Gastrocnemius medialis (tissue), 4 donors: ENCODE measurements at places on chromosomes 1 and 21. TPM values are rescaled to one million over a fixed set of nuclear protein-coding genes. Genes with fewer than 3 reads are reported as not detected.

DNA sequence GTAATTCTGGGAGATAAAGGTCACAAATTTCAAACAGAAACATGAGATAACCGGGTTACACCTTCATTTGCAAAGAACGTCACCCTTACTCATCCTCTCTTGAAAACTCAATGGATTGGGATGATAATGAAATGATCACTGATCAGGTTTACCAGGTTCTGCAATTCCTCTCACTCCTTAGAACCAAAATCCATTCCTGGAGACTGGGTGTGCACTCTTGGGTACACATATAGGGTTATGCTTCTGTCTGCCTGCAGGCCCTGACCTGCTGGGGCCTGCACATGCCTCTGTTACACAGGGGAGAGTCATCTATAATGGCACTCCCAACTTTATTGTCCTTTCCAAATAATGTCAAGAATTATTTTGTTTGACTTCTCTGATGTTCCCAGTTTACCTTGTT, 8.3 kb downstream of the SUSD4 start:
- no peaks in the 10 kb centered on the region for H3K4me1 ChIP-seq
- H3K4me3 ChIP-seq: no peak overlapping the region
- H3K27ac ChIP-seq: no peak overlapping the region
- H3K27me3 ChIP-seq: no peaks in the 10 kb centered on the region

DNA sequence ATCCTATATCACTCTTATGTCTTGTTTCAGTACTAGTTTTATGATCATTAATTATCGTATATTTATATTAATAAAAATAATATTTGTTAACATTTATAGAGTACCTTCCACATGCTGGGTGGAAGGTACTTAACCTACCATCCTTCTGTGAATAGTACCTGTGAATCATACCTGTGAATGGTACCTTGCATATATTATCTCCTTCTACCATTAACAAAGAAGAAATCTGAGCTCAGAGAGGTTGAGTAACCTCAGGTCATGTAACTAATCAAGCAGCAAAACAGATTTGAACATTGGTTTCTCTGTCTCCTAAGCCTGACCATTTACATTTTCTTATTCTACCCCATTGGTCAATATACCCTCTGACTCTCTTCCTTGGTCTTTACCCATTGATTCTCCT, 174.4 kb upstream of the UBE2U start:
- H3K27me3 ChIP-seq: no peaks in the 10 kb centered on the region
- H3K27ac ChIP-seq: no peak overlapping the region

GRCh38 chr1:18901147-18901951, 1.0 kb downstream of the ALDH4A1 start:
- H3K27ac ChIP-seq: peak overlapping the region; percentile 89
- H3K27me3 ChIP-seq: no peaks in the 10 kb centered on the region
- no peak for DNase-seq

- no peaks in the 10 kb centered on the region for H3K36me3 ChIP-seq
- DNase-seq: no peak
- peak overlapping the region; percentile 81 for H3K27ac ChIP-seq
- peaks cover 28% of the 10 kb centered on the region for H3K4me1 ChIP-seq
- H3K4me3 ChIP-seq: peak overlapping the region; percentile 42
Observed at GRCh38 chr1:10980841-10981727, 31.4 kb upstream of the TARDBP start.

DNA sequence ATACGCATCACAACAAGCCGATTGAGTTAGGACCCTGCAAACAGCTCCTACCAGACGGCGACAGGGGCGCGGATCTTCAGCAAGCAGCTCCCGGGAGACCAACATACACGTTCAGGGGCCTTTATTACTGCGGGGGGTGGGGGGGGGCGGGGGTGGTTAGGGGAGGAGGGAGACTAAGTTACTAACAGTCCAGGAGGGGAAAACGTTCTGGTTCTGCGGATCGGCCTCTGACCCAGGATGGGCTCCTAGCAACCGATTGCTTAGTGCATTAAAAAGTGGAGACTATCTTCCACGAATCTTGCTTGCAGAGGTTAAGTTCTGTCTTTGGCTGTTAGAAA, 162.0 kb downstream of the RUNX1 start:
- no peaks in the 10 kb centered on the region for H3K36me3 ChIP-seq
- H3K4me1 ChIP-seq: peaks cover 41% of the 10 kb centered on the region
- no peak for DNase-seq
- peak overlapping the region; percentile 74 for H3K4me3 ChIP-seq
- H3K27ac ChIP-seq: peak overlapping the region; percentile 82
- H3K27me3 ChIP-seq: peaks cover 21% of the 10 kb centered on the region

The FMO3 gene
- total RNA-seq: 2.8 TPM

The ST6GALNAC3 gene
- 2.4 TPM for total RNA-seq

GRCh38 chr1:32240140-32240951, 6.7 kb upstream of the FAM167B start:
- H3K36me3 ChIP-seq: no peaks in the 10 kb centered on the region
- DNase-seq: no peak
- H3K4me3 ChIP-seq: peak overlapping the region; percentile 74
- H3K27ac ChIP-seq: peak overlapping the region; percentile 71
- H3K4me1 ChIP-seq: peaks cover 10% of the 10 kb centered on the region

- no peak overlapping the region for H3K4me3 ChIP-seq
- DNase-seq: no peak
- H3K4me1 ChIP-seq: no peaks in the 10 kb centered on the region
Observed at GRCh38 chr1:11898086-11898785, 28.0 kb downstream of the KIAA2013 start.

DNA sequence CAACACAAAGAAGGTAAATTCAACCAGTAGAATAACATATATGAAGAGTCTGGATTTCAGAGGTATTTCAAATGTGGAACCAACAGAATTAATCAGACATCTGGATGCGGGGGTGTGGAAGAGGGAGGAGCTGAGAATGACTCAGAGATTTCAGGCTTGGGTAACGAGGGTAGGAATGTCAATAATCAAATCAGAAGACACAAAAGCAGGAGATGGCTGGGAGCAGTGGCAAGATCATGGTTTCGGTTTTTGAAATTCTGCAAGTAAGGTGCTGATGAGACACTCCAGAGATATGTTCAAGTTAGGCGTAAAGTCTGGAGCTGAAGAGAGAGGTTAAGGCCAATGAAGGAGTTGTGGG, 64.0 kb downstream of the PLPPR5 start:
- H3K27ac ChIP-seq: no peak overlapping the region
- H3K4me1 ChIP-seq: no peaks in the 10 kb centered on the region
- DNase-seq: no peak
- H3K27me3 ChIP-seq: no peaks in the 10 kb centered on the region
- H3K4me3 ChIP-seq: no peak overlapping the region
